ENCODE measurements at places on chromosomes 1 and 21.
A peak's percentile ranks its signal among the peaks of the same experiment; 100 is the strongest.

- peak; percentile 90 for DNase-seq
- H3K4me1 ChIP-seq, result peaks cover 15% of the 10 kb centered on the region
- H3K27ac ChIP-seq, result no peak overlapping the region
Measured at GRCh38 chr1:176696109-176696508, 233.1 kb downstream of the PAPPA2 start.

GRCh38 chr21:45376459-45377324, 28.3 kb upstream of the COL18A1 start:
- DNase-seq, result no peak
- no peak overlapping the region for H3K27ac ChIP-seq
- H3K27me3 ChIP-seq, result no peaks in the 10 kb centered on the region
- no peaks in the 10 kb centered on the region for H3K36me3 ChIP-seq

DNA sequence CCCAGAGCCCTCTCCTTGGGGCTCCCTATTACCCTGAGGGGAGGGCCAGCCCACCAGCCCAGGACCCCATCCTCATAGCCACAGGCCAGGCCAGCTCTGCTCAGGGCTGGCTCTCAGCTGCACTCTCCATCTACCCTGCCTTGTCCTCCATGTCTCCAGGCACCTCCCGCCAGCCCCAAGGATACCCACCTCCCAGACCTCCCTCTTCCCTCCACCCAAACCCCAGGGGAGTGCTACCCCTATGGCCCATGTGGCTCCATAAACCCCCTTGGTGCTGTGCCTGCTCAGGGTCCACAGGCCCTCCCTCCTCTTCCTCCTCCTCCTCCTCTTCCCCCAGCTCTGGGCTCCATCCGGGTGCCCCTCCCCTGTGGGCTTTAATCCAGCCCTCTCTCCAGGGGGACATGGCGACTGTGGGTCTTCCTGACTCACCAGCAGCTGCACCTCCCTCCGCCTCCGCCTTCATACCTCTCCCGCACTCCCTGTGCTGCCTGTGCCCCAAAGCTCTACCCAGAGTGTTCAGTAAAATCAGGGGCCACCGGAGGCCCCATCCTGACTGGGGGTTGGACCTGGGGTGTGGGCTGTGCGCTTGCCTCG, 9.1 kb downstream of the YBEY start:
- H3K27ac ChIP-seq, result peak overlapping the region; percentile 62
- H3K27me3 ChIP-seq, result peaks cover 7% of the 10 kb centered on the region
- no peak overlapping the region for H3K4me3 ChIP-seq

GRCh38 chr1:45913731-45914501, 110.5 kb downstream of the MAST2 start:
- no peaks in the 10 kb centered on the region for H3K36me3 ChIP-seq
- DNase-seq, result peak; percentile 39
- H3K27ac ChIP-seq, result peak overlapping the region; percentile 91
- peaks cover 32% of the 10 kb centered on the region for H3K4me1 ChIP-seq
- no peaks in the 10 kb centered on the region for H3K27me3 ChIP-seq

DNA sequence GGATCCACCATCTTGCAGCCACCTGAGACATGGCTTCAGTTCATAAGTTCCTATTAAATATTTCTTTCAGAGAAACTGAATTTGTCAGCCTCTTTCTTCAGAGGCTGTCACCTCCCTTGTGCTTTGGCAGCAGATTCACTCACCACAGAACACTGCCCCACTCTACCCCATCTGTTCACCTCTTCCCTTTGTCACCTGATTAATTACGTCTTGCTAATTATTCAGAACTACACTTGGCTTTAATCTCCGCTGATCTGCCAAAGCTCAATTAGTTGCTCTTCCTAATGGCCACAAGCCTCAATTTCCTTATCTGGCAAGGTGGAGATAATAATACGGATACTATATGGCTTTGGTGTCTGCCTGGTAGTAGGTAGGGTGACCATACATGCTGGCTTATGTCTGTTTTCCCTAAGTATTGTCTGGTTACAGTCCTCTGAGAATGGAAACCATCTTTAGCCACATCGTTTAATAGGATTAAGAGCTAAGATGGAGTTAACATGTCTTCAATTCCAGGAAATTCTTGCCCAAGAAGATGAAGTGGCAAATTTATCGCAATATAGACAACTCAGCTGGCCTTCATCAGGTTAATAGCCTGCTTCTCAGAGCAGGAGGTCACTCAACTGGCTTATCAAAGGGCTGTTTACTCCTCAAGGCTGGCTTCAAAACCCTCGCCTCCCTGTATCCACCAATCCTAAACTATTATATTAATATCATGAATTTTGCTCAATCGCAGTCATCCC, 58.2 kb upstream of the ADAR start:
- no peaks in the 10 kb centered on the region for H3K27me3 ChIP-seq
- no peaks in the 10 kb centered on the region for H3K4me1 ChIP-seq
- no peak for DNase-seq
- no peak overlapping the region for H3K4me3 ChIP-seq
- H3K36me3 ChIP-seq, result no peaks in the 10 kb centered on the region

DNA sequence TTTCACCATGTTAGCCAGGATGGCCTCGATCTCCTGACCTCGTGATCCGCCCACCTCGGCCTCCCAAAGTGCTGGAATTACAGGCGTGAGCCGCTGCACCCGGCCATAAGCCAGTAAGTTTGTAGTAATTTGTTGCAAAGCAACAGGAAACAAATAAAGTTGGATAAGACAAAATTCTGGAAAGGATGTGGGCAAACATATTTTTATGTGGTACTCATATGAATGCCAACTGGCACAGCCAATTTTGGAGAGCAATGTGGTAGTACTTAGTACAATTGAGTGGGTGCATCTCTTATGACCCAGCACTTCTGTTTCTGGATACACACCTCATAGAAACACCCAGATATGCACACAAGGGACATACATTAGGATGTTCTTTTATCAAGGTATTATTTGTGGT, 8.4 kb upstream of the IL12RB2 start:
- H3K4me3 ChIP-seq, result no peak overlapping the region
- H3K27ac ChIP-seq, result no peak overlapping the region
- no peaks in the 10 kb centered on the region for H3K36me3 ChIP-seq
- no peaks in the 10 kb centered on the region for H3K4me1 ChIP-seq
- H3K27me3 ChIP-seq, result no peaks in the 10 kb centered on the region
- no peak for DNase-seq

GRCh38 chr1:6424619-6425593, at the start of gene ESPN:
Gene ESPN, plus strand, starts transcription at chr1:6424776. Its CDS starts 180 bp downstream, at chr1:6424956.
- H3K4me3 ChIP-seq, result no peak within 1 kb of the TSS
- DNase-seq, result no peak
- peaks cover 16% of the 10 kb centered on the region for H3K4me1 ChIP-seq
- H3K36me3 ChIP-seq, result no peaks in the 10 kb centered on the region
- H3K27ac ChIP-seq, result no peak within 1 kb of the TSS

DNA sequence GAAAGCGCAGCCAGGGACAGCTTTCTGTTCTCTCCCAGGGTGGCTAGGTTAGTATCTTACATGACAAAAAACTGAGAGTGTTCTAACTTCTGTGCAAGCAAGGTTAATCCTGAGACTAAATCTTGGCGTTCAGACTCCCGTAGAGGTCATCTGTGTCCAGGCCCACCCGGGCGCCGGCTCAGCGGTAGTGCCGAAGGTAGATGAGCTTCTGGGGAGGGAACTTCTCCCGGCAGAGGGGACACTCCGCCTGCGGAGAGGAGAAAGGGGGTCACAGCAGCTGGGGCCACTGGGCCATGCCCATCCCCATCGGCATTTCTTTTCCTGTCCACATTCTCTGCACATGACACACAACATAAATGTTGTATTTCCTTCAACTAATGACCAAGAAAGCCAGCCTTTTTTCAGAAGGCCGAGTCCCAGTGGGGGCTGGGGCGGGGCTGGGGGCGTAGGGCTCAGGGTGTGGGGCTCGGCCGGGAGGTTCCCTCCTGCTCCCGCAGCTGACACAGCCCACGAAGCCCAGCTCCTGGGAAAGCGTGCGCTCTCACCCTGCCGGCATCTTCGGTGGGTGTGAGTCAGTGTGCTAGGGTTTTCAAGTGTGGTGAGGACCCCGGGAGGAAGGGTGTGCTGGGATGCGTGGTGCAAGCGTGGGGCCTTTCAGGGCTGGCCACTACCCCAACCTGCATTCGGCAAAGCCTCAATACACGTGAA, 6.6 kb downstream of the PEX10 start:
- no peaks in the 10 kb centered on the region for H3K27me3 ChIP-seq
- DNase-seq, result no peak
- H3K4me3 ChIP-seq, result no peak overlapping the region
- H3K27ac ChIP-seq, result no peak overlapping the region
- no peaks in the 10 kb centered on the region for H3K36me3 ChIP-seq

Measured in gastrocnemius medialis (tissue), 4 donors.